Activated naive CD8-positive, alpha-beta T cell treated with anti-CD3 and anti-CD28 coated beads, Interleukin-2, amount 10 ng/mL, durations not matched to agents 7 days and 5 days (primary cell): ENCODE measurements at places on chromosomes 4 and X. TPM values are rescaled to one million over a fixed set of nuclear protein-coding genes. Genes with fewer than 3 reads are reported as not detected.

The GPR173 gene
- total RNA-seq, result 0.14 TPM

The CT45A6 gene
- total RNA-seq, result not detected

The GLOD5 gene
- total RNA-seq, result not detected

DNA sequence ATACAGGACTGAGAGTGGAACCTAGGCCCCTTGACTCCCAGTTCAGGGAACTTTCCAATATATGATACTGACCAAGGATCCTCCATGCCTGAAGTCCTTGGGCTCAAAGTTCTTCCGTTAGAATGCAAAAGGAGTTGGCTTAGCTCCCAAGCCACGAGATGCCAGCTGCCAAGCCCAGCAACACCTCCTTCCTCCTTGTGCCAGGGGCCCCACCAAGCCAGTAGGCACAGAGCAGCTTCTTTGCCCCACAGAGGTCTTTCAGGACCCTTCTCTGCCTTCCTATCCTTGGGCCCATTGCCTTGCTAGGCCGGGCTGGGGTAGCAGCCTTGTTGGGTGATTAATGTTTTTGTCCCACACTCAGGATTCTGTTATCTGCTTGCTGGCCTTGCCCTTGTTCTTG is 105.6 kb downstream of the EFNB1 start:
- no peak for DNase-seq

The EPHA5 gene
- total RNA-seq, result not detected

GRCh38 chrX:15507005-15507404 is 6.4 kb downstream of the BMX start:
- DNase-seq, result no peak

DNA sequence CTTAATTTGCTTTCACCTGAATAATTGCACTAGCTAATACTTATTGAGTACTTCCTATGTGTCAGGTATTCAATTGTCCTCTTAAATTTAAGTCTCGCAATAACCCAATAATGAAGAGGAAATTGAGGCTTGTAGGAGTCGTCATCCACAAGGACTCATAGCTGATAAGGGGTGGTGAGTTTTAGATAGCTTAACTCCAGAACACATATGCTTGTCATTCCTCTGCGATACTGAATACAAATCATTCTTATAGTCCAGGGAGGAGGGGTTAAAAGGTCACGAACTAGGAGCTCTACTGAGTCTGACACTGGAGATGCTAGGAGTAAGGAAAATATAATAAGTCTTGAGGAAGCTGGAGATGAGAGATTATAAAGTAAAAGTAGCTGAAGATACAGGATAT is 1.4 kb upstream of the PACRGL start:
- no peak for DNase-seq

DNA sequence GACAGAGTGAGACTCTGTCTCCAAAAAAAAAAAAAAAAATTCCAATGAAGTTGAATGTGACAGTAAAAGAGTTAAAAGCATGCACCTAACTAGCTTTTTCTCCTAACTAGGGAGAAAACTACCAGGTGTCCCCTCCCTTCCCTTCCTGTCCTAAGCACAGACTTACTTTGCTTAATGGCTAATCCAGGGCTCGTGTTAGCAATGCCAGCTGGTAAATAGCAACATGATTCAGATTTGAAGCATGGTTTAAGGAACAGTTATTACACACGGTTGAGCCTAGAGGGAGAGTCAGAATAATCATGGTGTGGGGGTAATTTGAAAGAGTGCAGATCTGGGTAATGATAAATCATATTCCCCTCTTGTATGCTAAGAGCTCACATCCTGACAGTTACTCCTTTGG is 338.3 kb downstream of the STIM2 start:
- no peak for DNase-seq

DNA sequence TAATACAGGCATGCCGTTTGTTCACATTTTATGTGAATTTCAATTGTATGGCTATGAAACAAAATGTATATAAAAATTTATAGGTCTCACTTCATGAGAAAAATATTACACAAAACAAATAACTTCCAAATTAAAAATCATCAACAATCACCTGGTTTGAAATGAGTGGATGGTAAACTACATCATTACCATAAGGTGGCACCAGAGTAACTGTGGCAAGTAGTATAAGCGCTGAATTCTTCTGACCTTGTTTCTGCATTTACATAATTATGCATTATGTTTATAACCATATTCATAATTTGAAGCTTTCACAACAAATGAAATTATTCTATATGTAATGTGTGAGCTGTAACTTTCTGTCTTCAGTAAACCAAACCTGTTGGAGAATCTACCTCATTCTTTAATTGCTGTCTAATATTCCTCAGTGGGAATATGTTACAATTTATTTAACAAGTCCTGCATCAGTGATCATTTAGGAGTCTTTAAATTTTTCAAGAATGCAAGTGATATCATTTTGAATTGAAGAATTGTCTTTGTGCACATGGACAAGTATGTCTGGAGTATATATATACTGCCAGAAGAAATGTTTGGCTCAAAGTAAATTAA is 55.2 kb downstream of the MMRN1 start:
- no peak for DNase-seq

GRCh38 chr4:122293374-122294365 is 85.1 kb upstream of the ADAD1 start:
- DNase-seq, result no peak

- no peak for DNase-seq
Measured at GRCh38 chrX:19595043-19595677, 79.9 kb upstream of the MAP3K15 start.

- DNase-seq, result no peak
Measured at GRCh38 chrX:143095321-143095720, 69.6 kb downstream of the SPANXN4 start.

The DNAAF6 gene
- not detected for total RNA-seq

GRCh38 chrX:38166478-38167083 is 54.1 kb downstream of the SRPX start:
- DNase-seq, result no peak

- DNase-seq, result no peak
Measured at GRCh38 chrX:136191171-136191570, 43.8 kb downstream of the FHL1 start.

DNA sequence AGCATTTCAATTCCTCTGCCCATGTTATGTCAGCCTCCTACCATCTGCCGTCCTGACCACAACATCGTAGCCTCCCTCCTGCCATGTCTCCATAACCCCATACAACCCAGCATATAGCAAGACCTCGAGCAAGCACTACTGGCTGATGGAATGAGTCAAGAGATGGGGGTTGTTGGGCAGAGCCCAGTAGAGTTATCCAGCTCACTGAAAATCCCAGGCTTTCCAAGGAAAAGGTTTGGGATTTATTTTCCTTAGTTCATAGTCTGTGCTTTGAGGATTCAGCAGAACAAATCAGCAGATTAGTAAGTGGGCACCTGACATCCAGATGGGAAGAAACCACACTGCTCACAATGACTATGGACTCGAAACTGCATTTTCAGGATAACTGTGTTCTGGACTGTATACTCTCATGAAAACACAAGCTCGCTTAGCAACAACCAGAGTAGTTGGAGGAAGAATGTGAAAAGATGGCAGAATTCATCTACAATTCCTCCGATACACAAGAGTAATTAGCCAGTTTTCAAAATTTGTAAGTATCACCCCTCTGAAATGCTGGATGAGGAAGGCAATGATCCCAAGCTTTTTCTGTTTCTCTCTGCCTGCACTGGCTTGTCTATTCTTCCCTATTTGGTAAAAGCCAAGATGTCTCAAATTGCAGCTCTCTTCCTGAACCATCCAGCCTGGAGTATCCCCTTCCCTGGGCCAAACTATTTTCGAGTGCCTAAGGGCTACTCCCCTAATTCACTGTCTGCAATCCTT is 186.2 kb upstream of the TBL1X start:
- no peak for DNase-seq

GRCh38 chr4:10758906-10759305 is 74.3 kb upstream of the CLNK start:
- DNase-seq, result no peak

The APOO gene
- 23.8 TPM for total RNA-seq

GRCh38 chr4:118171381-118171780 is 137.1 kb downstream of the NDST3 start:
- no peak for DNase-seq

- no peak for DNase-seq
Measured at GRCh38 chrX:121570072-121570841, 522.8 kb downstream of the GLUD2 start.

DNA sequence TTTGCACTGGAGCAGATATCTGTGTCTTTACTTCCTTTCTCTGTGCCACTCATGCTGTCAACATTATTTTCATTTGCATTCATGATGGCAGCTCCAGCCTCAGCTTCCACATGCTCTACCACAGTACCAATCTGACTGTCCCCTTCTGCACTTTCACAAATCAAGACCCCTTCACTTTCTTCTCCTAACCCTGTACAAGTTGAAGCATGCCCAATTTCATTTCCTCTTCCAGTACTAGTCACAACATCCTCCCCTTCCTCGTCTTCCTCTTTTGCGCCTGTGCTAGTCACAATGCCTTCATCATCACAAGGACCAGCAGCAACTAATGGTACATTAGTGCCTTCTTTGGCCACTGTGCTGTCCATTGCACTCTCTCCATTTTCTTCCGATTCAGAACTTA is 26.5 kb downstream of the BOD1L1 start:
- DNase-seq, result no peak

The SPANXD gene
- not detected for total RNA-seq

- no peak for DNase-seq
Measured at GRCh38 chrX:25295466-25295865, 279.7 kb upstream of the ARX start.

The PASD1 gene
- total RNA-seq, result not detected

- no peak for DNase-seq
Measured at GRCh38 chr4:2417765-2418649, at the start of gene ZFYVE28. ZFYVE28 (minus strand) TSS chr4:2418645; CDS start chr4:2418323, 322 bp downstream.

The ODAM gene
- not detected for total RNA-seq

GRCh38 chr4:36677112-36677511 is 395.7 kb downstream of the DTHD1 start:
- DNase-seq, result no peak

GRCh38 chr4:98619180-98619579 is 39.2 kb downstream of the TSPAN5 start:
- DNase-seq, result no peak

- DNase-seq, result no peak
Measured at GRCh38 chrX:69948276-69948797, 101.4 kb downstream of the AWAT2 start.

The ATP8A1 gene
- total RNA-seq, result 56.3 TPM
